Heart right ventricle (tissue), 16 donors: ENCODE measurements at places on chromosomes 16 and 17. TPM values are rescaled to one million over a fixed set of nuclear protein-coding genes. Genes with fewer than 3 reads are reported as not detected.

TSNAXIP1 gene
- 0.82 TPM for total RNA-seq

GABARAP gene
- 523 TPM for total RNA-seq

NPIPA5 gene
- total RNA-seq, result 5.6 TPM

ZNF764 gene
- total RNA-seq, result 10.0 TPM

DOC2B gene
- 7.8 TPM for total RNA-seq

TBC1D26 gene
- total RNA-seq, result not detected

PSMD3 gene
- 78.0 TPM for total RNA-seq

SLC13A2 gene
- not detected for total RNA-seq

- H3K27me3 ChIP-seq, result peaks cover 62% of the 10 kb centered on the region
- peak; percentile 62 for DNase-seq
Measured at GRCh38 chr17:49472527-49472926, 22.6 kb upstream of the NGFR start.

- no peaks in the 10 kb centered on the region for H3K36me3 ChIP-seq
- H3K27me3 ChIP-seq, result no peaks in the 10 kb centered on the region
- no peak overlapping the region for H3K4me3 ChIP-seq
- H3K27ac ChIP-seq, result no peak overlapping the region
Measured at GRCh38 chr17:8670421-8670820, 39.9 kb upstream of the MYH10 start.

DNA sequence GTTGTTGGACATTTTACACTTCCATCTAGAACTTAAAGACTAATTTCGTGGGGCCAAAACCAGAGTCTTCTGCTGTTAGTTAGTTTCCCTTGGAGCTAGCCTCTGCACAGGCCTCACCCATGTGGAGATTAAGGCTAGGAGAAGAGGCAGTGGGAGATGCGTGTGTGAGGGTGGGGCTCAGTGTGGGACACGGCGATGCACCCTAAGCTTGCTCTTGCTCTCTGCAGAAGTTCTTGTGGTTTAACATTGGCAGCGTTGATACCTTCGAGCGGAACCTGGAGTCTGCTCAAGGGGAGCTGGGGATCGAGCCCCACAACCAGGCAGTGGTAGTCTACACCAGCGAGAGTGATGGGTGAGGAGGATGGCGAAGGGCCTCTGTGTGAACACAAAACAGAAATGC is 34.0 kb downstream of the DBNDD1 start:
- H3K4me1 ChIP-seq, result no peaks in the 10 kb centered on the region
- H3K4me3 ChIP-seq, result no peak overlapping the region
- no peak overlapping the region for H3K27ac ChIP-seq
- no peak for DNase-seq
- no peaks in the 10 kb centered on the region for H3K27me3 ChIP-seq

DNA sequence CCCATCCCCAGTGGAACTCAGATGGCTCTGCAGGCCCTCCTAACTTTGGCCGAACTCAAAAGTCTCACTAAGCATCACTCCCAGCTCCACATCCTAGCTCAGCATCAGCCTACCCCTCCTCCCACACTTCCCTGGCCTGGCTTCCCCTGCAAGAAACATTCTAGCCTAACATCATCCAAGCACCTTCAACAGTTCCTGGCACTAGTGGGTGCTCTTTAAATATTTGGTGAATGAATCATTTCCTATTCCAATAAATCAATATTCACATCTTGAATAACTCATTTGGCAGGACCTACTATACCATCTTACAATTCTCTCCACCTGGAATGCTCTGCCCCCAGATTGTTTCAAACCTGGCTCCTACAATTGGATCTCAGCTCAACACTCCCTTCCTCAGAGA is 11.0 kb upstream of the BBS2 start:
- H3K4me1 ChIP-seq, result no peaks in the 10 kb centered on the region
- H3K4me3 ChIP-seq, result no peak overlapping the region
- DNase-seq, result no peak
- H3K27me3 ChIP-seq, result no peaks in the 10 kb centered on the region
- H3K27ac ChIP-seq, result no peak overlapping the region

GRCh38 chr16:11310997-11311561 is 29.9 kb upstream of the PRM1 start:
- H3K36me3 ChIP-seq, result no peaks in the 10 kb centered on the region
- H3K4me1 ChIP-seq, result no peaks in the 10 kb centered on the region
- H3K27me3 ChIP-seq, result no peaks in the 10 kb centered on the region
- peak overlapping the region; percentile 49 for H3K27ac ChIP-seq
- no peak overlapping the region for H3K4me3 ChIP-seq
- no peak for DNase-seq

DNA sequence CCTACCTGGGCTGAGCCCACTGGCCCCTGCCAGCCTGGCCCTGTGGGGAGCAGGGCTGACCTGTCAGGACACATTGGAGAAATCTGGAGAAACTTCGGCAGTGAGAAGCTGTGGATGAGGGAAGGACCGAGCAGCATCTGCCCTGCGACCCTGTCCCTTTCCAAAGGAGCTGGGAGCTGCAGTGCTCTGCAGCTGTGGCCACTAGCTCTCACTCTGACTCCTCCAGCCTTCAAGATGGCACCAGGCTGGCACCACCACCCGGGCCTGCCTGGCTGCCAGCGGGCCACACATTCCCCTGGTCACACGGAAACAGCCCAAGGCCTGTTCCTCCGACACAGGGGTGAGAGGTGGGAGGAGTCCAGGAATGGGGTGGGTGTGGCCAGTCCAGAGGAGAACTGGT is 30.1 kb downstream of the CD300LG start:
- no peaks in the 10 kb centered on the region for H3K27me3 ChIP-seq
- no peak for DNase-seq
- H3K36me3 ChIP-seq, result no peaks in the 10 kb centered on the region
- no peak overlapping the region for H3K4me3 ChIP-seq

DNA sequence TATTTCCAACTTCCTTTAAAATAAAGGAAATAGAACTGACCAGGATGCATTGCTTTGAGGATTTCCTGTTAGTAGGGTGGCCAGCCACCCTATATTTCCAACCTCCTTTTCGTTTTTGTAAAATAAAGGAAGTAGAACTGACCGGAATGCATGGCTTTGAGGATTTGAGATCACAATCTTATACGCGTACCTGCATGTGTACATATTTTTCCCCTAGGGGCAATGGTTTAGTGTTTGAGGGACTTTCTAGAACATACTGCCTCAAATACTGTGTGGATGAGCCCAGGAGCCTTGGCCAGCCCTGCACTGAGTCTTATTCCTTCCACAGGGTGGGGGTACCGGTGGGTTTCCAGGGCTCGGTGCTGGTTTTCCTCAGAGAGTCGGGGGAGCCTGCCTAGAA is 25.6 kb downstream of the MAPK8IP3 start:
- peaks cover 76% of the 10 kb centered on the region for H3K36me3 ChIP-seq
- H3K4me3 ChIP-seq, result no peak overlapping the region
- DNase-seq, result no peak
- H3K27me3 ChIP-seq, result no peaks in the 10 kb centered on the region
- peaks cover 10% of the 10 kb centered on the region for H3K4me1 ChIP-seq

- no peak overlapping the region for H3K4me3 ChIP-seq
- DNase-seq, result no peak
- H3K36me3 ChIP-seq, result no peaks in the 10 kb centered on the region
- peaks cover 44% of the 10 kb centered on the region for H3K27me3 ChIP-seq
Measured at GRCh38 chr17:77916264-77916663, 42.2 kb upstream of the TNRC6C start.

DNA sequence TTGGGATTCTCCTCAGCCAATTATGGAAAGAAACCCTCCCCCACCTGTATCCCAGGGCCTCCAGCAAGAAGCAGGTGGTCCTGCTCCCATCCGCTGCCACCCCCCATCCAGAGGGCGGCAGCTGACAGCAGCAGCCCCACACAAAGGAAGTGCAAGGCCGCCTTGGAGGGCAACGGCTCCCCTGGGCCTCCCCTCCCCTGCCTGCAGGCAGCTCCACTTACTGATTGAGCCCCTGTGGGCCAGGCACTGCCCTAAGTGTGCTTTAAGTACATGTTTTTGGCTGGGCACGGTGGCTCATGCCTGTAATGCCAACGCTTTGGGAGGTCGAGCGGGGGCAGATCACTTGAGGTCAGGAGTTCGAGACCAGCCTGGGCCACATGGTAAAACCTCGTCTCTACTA is 257.6 kb downstream of the PARN start:
- H3K36me3 ChIP-seq, result no peaks in the 10 kb centered on the region
- H3K4me3 ChIP-seq, result no peak overlapping the region
- H3K4me1 ChIP-seq, result no peaks in the 10 kb centered on the region
- no peaks in the 10 kb centered on the region for H3K27me3 ChIP-seq

- peak; percentile 39 for DNase-seq
- H3K36me3 ChIP-seq, result no peaks in the 10 kb centered on the region
- H3K4me1 ChIP-seq, result peaks cover 58% of the 10 kb centered on the region
Measured at GRCh38 chr17:17419631-17420030, 57.2 kb upstream of the MED9 start.

GRCh38 chr17:57889892-57890856 is 40.3 kb upstream of the MRPS23 start:
- peak overlapping the region; percentile 99 for H3K27ac ChIP-seq
- H3K27me3 ChIP-seq, result no peaks in the 10 kb centered on the region
- H3K4me3 ChIP-seq, result no peak overlapping the region
- peak; percentile 91 for DNase-seq
- H3K36me3 ChIP-seq, result no peaks in the 10 kb centered on the region

GRCh38 chr16:47258874-47259461 is 115.2 kb upstream of the NETO2 start:
- H3K4me1 ChIP-seq, result no peaks in the 10 kb centered on the region
- no peak overlapping the region for H3K27ac ChIP-seq
- no peaks in the 10 kb centered on the region for H3K36me3 ChIP-seq

DNA sequence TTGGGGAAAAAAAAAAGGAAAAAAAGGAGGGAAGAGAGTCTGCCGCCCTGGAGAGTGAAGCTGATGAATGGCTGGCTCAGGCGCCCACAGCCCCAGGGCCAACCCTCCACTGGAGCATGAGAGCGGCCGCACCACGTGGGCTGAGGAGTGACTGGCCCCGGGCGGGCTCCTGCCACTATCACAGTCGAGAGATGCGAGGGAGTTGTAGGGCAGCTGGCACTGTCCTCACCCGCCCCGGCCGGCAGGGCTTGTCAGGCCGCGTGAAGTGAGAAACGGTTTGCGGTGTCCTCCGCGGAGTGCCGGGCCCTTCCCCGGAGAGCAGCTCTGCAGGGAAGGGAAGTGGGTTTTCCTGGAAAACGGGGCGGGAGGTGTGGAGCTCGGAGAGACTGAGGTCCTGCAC is 45.9 kb downstream of the JPH3 start:
- no peak overlapping the region for H3K4me3 ChIP-seq
- H3K4me1 ChIP-seq, result no peaks in the 10 kb centered on the region
- H3K27ac ChIP-seq, result no peak overlapping the region

DNA sequence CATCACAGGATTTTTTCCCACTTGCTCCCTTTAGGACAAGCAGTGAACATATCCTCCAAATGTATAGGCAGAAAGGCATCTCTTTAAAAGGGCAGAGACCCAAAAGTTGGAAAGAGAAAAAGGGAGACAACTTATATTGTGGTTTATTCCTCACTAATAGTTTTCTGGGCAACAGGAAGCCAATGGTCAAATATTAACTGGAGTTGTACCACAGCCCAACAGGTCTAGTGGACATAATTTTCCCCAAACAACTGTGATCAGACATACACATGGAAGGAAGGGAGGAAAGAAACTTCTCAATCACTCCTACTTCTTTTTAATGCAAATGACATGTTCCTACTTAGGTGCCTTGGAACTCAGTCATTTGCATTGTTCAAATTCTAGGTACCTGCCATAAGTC is 78.4 kb downstream of the SOX9 start:
- H3K4me3 ChIP-seq, result no peak overlapping the region
- no peaks in the 10 kb centered on the region for H3K4me1 ChIP-seq

DNA sequence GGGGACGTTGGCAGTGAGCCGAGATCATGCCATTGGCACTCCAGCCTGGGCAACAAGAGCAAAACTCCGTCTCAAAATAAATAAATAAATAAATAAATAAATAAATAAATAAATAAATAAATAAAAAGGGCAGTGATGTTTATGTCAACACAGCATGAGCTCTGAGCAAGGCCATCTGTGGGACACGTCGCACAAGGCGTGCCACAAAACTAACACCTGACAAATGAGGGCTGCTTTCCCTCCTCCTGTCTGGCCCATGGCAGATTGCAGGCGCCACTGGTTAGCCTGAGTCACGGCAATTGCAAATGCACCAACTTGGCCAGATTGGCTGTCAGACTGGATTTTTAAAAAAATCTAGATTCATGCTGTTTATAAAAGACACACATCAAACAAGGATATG is 25.9 kb upstream of the SPNS3 start:
- no peak overlapping the region for H3K4me3 ChIP-seq
- H3K27ac ChIP-seq, result no peak overlapping the region
- H3K4me1 ChIP-seq, result no peaks in the 10 kb centered on the region
- DNase-seq, result no peak

DNA sequence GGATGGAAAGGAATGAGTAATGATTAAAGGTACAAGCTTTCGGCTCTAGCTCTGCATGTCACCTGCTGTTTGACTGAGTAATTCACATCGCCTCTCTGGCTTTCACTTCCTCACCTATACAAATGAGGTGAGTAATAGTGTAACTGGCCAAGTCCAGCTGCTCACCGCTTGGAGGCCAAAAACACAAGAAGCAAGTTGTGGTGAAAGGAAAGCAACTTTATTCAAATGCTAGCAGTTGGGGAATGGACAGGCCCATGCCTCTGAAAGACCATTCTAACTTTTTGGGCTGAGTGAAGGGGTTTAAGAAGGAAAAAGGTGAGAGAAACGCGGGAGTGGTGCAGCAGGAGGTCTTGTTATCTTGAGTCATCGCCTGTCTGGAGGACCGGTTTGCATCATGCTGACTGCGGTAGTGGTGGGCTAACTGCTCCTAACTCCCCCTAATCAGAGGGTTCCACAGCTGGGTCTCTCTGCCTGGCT is 45.7 kb upstream of the CSNK2A2 start:
- DNase-seq, result no peak
- H3K36me3 ChIP-seq, result no peaks in the 10 kb centered on the region
- no peak overlapping the region for H3K4me3 ChIP-seq

DNA sequence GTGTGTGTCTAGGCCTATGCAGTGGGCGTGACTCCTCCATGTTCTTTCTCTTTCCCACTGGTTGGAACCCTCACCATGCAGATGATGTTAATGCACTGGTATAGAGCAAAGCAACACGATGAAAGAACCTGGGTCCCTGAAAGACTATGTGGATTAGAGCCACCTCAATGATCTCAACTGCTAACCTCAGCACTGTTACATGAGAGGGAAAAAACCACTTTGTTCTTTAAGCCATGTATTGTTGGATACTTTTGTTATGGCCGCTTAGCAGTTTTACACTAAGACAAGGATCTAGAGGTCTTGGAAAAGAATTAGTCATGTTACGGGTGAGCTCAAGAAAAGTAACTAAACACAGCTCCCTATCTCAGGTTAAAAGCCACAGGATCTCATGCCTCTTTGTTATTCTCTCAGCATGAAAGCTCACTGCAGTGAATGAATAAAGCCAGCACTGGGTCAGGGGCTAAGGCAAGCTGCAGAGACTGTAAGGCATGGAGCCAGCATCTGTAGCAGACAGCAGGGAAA is 56.6 kb upstream of the RBBP6 start:
- no peaks in the 10 kb centered on the region for H3K36me3 ChIP-seq
- no peak for DNase-seq
- no peak overlapping the region for H3K4me3 ChIP-seq
- H3K27me3 ChIP-seq, result peaks cover 3% of the 10 kb centered on the region
- H3K4me1 ChIP-seq, result no peaks in the 10 kb centered on the region
